Suppressor macrophage treated with lipopolysaccharide for 4 hours (primary cell): ENCODE measurements at places on chromosomes 5 and 9.

DNA sequence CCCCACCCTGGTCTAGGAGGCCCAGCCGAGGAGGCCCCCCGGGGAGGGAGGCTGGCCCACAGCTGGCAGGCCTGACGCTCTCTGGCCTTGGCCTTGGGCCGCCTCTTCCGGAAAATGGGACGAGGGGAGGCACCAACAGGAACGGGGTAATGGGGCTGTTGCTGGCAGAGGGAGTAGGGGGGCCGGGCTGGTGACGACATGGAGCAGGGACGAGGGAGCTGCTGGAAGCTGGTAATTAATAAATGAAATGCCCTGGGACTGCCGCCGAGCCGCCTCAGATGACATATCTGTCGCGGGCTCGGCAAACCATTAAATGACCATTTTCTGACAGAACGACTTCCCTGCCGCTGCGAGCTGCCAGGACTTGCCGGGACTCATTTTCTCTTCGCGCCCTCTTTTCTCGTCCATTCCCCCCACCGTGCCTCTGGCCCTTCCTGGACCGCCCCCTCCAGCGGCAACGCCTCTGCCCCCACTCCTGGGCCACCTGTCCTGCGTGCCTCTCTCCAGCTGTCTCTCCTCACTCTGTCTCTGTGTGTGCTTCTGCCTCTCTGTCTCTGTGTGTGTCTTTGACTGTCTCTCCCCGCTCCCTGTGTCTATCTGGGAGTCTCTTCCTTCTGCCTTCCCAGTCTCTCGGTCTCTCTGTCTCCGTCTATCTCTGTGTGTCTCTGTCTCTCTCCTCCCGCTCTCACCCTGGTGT lies 215.7 kb downstream of the PAX5 start:
- no peak for DNase-seq

- no peak for DNase-seq
Observed at GRCh38 chr5:115267617-115268016, 4.9 kb upstream of the PGGT1B start.

GRCh38 chr5:97601651-97602050 lies 418.6 kb upstream of the RIOK2 start:
- DNase-seq: no peak

- no peak for DNase-seq
Observed at GRCh38 chr9:87527211-87527916, 29.7 kb downstream of the DAPK1 start.

DNA sequence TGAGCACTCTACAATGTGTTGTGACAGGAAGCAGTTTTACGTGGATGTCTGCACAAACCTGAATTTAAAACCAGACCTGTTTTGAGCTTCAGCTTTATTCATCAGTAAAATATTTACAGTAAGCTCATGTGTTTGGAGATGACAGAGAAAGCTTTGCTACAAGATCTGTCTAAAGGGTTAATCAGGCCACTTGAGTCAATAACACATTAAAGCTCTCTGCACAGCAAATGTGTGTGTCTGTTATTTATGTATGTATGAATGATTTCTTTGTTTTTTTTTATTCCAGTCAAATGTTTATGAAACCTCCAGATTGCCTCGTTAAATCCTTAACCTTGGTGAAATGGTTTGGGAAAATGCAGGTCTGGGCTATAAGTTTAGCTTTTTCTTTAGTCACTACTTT lies 77.3 kb upstream of the SREK1 start:
- no peak for DNase-seq

DNA sequence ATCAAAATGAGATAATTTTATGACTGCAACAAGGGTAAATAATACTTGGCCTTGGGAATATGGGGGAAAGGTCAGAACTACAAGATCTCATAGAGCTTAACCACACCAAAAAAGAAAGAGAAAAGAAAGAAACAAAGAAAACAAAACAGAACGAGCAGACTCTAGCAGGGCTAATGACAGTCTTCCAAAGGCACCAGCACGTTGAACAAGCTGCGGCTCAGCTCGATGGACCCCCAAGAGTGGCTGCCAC lies 689 bp downstream of the AK3 start:
- DNase-seq: no peak

DNA sequence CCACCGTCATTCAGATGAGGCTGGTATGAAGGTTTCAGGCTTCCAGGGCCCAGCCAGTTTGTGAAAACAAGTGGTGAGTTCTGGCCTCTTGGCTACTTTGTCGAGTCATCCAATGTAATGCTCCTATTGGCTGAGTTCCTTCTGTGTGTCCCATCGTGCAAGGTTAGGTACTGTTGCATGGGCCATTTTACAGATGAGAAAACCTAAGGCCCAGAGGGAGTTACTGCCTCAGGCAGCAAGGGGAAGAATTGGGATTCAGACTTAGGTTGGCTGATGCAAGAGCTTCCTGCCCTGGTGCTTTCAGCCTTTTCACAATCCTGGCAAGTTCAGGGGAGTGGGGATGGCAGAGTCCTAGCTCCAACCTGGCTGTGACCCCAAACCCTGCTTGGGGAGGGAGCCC lies 17.4 kb upstream of the PITX1 start:
- DNase-seq: no peak

DNA sequence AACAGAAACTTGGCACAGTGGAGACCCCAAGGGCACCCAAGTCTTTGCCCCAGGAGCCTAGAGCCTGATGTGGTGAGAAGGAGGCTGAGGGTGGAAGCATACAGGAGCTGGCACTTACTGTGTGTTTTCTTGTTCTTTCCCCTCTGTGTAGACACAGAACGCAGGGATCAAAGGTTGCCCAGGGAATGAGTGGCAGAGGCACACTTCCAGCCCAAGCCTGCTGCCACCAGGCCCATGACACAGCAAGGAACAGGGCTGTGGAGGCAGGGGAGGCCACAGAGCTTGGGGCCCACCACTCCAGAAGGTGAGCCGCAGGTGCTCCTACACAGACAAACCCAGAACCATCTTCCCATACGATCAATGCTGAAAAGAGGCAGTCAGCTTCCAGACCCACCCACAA lies 73.9 kb upstream of the S1PR3 start:
- no peak for DNase-seq

- no peak for DNase-seq
Observed at GRCh38 chr5:126848253-126848652, 71.3 kb downstream of the LMNB1 start.

DNA sequence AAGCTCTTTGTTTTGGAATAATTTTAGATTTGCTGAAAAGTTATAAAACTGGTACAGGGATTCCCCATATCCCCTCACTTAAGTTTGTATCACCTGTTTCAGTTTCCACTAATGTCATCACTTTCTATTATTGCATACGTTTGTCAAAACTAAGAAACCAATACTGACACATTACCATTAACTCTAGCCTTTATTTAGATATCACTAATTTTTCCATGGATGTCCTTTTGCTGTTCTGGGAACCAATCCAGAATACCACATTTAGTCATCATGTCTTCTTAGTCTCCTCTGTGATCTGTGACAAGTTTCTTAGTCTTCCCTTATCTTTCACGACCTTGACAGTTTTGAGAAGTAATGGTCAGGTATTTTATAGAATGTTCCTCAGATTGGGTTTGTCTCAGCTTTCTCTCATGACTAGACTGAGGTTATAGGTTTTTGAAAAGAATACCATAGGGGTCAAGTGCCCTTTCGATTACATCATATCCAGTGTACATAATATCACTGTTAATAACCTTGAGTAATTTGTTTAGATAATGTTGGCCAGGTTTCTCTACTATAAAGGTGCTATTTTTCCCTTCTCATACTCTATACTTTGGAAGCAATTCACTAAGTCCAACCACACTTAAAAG lies 51.9 kb upstream of the NMUR2 start:
- no peak for DNase-seq

GRCh38 chr9:128117613-128118471 lies 9.7 kb downstream of the PTGES2 start:
- DNase-seq: peak; percentile 97

DNA sequence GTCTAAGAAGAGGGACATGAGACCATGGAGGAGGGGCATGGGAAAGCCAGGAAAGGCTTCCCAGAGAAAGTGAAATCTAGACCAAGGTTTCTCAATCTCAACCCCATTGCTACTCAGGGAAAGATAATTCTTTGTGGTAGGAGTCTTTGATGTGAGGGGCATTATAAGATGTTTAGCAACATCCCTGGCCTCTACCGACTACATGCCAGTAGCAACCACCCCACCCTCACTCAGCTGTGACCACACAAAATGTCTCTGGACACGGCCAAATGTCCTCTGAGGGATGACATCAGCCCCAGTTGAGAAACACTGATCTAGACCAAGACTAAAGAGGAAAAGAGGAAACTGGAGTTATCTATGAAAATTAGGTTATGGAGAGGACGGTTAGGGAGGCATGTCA lies 298.5 kb upstream of the KIF2A start:
- DNase-seq: no peak

DNA sequence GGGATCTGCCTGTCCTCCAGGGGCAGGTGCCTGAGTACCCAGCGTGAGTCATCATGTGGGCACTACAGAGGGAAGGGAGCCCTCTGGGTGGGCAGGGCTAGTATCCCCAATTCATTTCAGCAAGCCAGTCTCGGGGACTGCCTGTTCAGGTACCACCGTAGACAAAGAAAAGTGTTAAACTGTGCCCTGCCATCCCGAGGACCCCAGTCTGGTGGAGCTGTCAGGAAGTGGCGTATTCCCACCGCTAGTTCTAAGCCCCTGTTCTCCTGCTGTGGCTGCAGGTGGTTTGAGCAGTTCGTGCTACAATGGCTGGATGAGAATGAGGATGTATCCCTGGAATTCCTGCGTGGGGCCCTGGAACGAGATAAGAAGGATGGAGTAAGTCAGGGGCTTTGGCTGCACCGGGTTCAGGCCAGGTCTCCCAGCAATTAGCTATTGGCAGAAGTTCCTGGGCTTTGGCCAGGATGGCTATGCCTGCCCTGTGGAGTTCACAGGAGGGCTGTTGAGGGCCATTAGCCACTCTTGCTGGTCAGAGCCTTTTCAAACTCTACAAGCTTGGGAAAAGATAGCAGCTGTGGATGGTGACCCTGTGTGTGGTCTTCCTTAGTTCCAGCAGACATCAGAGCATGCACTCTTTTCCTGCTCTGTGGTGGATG lies 93.2 kb upstream of the RUSC2 start:
- DNase-seq: no peak

DNA sequence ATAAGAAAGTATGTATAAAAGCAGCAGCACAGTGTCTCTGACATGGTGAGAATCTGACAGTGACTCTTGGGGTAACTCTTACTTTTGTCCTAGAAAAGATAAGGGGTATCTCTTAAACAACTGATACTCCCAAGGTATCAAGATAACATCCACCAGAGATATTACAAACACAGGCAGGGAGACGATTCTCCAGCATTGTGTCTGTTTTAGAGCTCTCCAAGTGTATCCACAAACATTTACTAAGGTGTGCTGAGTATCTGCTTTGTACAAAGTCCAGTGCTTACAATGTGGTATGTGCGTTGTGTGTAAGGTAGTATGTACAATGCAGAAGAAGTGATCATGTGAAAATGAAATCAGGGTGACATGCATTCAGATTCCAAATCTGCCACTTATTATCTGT lies 4.4 kb upstream of the TMEM245 start:
- DNase-seq: no peak

- DNase-seq: no peak
Observed at GRCh38 chr5:91794856-91795548, 411.9 kb upstream of the ARRDC3 start.

- DNase-seq: no peak
Observed at GRCh38 chr5:85998656-85999055, 619.1 kb upstream of the COX7C start.

DNA sequence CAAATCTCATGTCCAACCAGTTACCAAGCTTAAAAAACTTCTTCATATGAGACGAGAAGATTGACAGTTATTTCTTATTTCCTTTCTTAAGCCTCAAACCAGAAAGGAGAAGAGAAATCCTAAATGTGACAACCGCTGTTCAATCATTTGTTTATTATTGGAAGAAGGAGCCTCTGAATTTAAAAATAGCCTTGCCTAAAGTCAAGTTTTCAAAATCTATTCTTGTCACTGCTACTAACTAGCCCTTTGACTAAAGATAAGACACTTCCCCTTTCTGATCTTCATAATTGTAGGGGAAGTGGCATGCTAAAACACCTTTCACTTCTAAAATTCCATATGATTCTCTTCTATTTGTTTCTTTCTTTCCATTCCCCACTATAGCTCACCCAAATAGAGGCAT lies 106.2 kb upstream of the EMB start:
- DNase-seq: peak; percentile 16

DNA sequence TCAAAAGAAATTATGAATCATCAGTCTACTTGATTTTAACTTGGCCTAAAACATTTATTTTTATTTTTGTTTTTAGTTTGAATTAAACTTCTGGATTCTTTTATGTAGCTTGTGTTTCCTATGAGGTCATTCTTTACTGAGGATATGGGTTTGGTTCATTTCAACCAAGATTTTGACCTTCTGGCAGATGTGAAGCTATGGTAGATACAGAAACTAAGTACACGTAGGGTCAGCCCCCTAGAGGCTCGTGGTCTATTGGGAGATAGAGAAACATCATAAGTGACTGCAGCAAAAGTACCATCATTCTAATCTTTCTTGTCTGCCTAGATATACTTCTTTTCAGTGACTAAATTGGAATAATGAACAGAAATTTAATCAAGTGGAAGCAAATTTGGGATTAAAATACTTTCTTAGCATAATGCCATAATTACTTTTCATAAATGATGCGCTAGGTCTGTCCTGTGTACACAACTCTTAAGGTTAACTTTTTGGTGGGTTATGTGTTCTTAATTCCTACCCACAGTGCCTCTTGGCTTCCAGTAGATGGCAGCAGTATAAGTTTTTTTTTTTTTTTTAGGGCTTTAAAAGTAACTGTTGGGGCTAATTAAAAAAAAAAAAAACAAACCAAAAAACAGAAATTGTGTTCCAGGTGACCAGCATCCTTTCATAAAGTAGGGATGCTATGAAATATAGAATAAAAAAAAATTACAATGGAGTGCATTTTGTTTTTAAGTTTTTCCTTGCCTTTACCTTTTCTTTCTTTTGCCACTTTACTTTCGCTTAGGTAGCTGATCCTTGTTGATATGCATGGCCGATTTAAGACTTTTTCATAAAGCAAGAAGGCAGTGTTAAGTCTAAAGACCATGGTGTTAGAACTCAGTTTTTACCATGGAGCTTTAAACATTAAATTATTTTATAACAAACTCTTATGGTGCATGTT lies 49.9 kb downstream of the LRRTM2 start:
- peak; percentile 11 for DNase-seq

DNA sequence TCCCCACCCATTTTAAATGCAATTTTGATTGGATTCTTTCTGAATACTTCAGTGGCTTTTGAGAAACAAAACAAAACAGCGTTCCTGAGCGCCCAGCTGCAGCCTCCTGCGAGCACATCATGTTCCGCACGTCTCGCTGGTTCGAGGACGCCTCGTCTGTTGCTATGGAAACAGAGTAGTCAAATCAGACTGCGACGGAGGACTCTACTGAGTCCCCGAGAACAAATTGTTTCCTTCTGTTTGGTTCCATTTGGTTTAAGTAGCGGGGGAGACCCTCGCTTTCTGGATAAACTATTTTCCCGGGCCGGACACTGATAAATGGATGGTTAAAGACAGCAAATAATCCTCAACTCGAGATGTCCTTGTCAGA lies 69.0 kb downstream of the SLC28A3 start:
- peak; percentile 52 for DNase-seq

DNA sequence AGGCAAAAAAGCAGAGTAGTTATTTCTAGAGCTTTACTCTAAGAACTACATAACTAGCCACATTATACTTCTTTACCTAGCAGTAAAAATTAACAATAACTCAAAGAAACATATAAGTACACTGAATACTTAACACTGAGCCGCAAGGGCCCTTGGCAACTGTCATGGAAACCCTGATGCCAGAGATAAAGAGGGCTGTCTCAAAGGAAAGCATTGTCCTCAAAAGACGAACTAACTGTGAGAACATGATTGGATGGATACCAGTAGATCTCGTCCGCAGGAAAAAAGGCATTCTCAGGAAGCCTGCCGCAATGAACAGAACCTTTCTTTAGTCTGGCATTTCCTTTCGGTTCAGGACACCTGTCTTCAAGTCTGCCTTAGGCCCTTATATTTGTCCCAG lies 379.0 kb upstream of the SLC30A5 start:
- DNase-seq: no peak
